ENCODE measurements at places on chromosomes 16 and 17.

- DNase-seq: no peak
Observed at GRCh38 chr17:77191244-77191643, 50.5 kb downstream of the SEC14L1 start.

DNA sequence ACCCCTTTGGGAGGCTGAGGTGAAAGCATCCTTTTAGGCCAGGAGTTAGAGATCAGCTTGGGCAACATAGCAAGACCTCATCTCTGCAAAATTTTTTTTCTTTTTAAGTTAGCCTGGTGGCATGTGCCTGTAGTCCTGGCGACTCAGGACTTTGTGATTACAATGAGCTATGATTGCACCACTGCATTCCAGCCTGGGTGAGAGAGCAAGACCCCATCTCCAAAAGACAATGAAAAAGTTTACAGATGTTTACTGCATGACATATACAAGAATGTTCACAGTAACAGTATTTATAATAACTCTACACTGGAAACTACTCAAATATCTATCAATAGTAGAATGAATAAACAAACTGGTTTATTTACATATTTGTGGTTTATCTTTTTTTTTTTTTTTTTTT is 33.1 kb upstream of the CCL22 start:
- no peak for DNase-seq

DNA sequence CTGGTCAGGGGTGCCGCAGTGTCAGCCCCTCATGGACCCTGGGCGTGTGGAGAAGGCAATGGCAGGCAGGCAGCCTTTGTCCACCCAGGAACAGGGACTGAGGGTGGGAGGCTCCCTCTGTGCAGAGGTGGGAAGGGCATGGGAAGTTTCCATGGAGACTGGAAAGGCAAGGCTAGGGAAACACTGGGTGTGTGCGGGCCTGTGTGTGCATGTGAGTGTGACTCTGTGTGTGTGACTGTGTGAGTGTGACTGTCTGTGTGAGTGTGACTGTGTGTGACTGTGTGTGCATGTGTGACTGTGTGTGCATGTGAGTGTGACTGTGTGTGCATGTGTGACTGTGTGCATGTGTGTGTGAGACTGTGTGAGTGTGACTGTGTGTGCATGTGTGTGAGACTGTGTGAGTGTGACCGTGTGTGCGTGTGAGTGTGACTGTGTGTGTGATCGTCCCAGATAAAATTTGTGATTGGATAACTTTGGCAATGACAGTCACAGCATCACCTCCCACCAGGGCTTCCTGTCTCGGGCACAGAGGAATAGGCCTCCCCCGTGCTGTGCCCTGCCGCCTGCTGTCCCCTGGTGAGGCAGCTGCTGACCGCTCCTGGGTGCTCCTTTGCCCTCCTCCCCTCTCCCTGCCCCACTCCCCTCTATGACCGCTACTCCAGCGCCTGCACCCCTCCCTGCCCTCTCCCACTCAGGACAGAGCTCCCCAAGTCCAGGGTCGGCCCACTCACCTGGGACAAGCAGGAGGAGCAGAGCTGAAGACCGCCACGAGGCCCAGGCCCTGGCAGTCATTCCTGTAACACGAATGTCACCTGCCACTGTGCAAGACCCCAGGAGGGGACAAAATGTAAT is 698 bp downstream of the CD300C start:
- no peak for DNase-seq

DNA sequence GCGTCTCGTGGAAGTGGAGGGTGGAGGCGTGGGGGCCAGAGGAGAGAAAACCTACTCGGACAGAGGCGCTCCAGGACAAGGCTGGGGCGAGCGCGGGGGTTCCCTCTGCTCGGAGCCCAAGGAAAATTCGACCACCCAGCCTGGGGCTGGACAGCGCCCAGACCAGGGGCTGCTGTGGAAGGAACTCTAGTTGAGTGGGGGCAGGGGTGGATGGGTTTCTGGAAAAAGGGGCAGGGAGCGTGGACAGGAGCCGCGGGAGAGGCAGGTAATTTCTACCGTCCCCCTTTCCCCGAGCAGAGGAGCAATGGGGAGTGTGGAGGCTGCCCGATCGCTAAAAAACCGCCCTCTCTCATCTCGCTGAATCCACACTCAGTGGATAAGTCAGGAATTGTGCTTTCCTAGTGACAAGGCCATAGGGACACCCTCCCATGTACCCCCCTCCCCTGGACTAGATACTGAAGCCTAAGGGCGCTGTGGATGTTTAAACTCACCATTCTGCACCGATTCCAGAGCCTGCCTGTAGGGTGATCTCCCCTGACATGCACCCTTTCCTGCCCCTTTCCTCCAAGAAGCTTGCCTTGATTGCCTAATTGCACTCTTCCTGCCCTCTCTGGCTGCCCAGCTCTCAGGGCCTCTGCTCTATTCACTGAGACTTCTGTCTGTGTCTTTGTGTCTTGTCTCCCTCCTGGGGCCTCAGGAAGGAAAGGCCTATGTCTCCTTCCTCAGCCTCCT is 90.7 kb upstream of the TMEM97 start:
- no peak for DNase-seq

- DNase-seq: no peak
Observed at GRCh38 chr17:36928471-36929345, 8.6 kb upstream of the LHX1 start.
